Stimulated activated CD4-positive, alpha-beta T cell treated with anti-CD3 and anti-CD28 coated beads, Interleukin-12 subunit alpha, Interleukin-12 subunit beta, amount 100 ng/mL, for 24 hours (primary cell): ENCODE measurements at places on chromosomes 2 and 18.
A peak's percentile ranks its signal among the peaks of the same experiment; 100 is the strongest.

DNA sequence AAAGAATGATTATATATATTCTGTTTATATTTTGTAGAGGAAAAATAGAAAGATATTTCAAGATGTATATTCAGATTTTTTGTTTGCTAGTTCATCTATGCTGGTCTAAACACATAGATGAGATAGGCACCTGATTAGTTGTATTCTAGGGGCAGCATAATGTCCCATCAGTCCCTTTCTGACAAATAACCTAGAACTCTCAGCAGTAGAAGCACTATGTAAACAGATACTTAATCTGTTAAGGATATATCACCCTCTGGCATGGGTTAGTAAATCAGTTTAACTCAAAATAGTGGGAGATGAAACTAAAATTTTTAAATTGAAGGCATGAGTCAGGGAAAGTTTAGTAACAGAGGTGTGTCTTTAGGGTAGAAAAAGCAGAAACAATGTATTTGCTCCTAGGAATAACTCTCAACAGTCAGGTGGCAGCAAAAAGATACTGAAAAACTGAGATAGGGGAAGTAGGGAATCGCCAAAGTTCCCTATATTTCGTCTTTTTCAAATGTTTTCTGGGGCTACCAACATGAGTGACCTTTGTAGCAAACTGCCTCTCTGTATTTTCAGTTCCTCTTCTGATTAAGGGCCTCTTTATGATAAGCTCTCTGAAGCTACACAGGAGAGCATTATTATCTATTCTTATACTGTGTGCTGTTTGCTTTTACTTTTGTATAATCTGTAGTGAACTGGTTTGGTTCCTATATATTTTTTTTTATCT lies 5.7 kb downstream of the PPP1R1C start:
- no peak for DNase-seq

GRCh38 chr18:58043491-58044369 lies at the start of gene NEDD4L:
NEDD4L (plus strand) TSS chr18:58044226; CDS start chr18:58044661, 435 bp downstream.
- DNase-seq, result peak; percentile 75

DNA sequence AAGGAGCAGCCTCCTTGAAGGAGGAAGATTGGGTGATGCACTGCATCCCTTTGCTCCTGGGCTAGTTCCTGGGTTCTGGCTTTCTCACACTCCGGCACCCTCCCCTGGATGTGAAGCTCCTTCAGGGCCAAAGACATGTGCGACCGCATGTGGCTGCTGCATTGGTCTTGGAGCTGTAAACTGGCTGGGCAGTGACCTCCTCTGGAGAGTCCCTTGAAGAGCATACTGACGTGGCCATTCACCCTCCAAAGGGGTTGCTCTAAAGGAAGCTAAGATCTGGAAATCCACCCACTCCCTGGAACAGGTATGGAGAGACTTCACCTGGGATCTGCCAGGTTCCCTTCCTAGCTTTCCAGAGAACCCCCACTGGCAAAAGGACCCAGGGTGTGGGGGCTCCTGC lies 62.1 kb downstream of the TMEM17 start:
- no peak for DNase-seq

DNA sequence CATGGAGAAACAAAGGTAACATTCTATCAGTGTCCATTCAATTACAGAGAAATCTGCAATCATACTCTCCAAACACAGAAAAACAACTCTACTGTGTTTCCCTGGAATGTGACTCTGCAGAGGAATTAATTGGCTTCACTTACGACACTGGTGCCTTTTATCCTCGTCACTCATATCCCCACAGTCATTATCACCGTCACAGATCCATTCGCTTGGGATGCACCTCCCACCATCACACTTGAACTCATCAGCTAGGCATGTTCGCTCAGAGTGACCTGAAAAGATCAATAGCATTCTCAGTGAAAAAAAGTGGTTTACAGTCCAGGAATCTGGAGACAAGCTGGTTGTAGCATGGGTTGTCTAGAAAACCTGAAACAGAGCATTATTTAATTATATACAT lies 124.3 kb downstream of the DHRS9 start:
- DNase-seq, result no peak

GRCh38 chr2:39164089-39164488 lies 43.2 kb upstream of the SOS1 start:
- no peak for DNase-seq

GRCh38 chr2:177148477-177149154 lies 64.0 kb upstream of the HNRNPA3 start:
- peak; percentile 72 for DNase-seq

- DNase-seq, result no peak
Observed at GRCh38 chr2:94986392-94986963, 39.0 kb upstream of the MAL start.

DNA sequence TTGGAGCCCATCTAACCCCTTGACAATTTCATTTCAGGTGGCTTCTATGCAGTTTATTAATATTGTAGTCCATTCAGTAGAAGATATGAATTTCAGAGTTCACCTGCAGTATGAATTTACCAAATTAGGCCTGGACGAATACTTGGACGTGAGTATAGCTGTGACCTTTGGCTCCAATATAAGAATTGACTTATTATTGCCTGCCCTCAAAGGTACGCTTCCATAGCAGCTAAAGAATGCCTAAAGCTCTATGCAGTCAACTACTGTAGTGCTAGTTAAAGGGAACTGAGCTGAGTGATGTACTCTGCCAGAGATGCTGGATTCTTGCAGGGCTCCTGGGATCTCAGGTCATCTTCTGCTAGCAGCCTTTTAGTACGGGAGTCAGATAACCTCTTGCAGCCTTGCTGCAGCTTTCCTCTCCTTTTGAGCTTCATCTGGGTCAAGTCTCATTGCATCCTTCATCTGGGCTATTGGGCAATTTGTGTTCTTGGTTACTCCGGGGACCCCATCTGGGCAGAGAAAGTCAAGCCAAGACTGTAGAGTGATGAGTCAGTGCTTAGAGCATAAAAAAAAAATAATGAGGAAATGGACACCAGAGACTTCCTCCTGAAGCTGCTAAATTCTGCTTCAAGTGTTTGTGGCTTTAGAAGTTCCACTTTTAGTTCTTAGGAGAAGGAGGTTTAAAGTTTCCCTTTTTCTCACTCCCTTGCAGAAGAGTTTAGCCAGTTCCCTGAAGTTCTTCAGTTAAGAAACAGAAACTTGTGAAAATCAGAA lies 105.6 kb downstream of the PRPF40A start:
- no peak for DNase-seq

DNA sequence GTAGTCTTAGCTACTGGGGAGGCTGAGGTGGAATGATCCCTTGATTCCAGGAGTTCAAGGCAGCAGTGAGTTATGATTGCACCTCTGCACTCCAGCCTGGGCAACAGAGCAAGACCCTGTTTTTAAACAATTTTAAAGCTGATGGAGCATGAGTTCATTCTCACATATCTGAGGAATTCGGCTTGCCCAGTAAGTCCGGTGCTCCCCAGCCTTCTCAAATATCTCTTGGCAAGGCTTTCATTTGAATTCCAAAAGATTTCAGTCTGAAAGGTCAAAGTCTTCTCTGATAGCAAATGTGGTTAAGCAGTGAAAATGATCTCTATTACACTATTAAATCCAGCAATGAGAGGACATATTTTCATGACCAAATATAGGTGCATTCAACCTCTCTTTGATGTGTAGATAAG lies 27.9 kb downstream of the PIEZO2 start:
- no peak for DNase-seq

DNA sequence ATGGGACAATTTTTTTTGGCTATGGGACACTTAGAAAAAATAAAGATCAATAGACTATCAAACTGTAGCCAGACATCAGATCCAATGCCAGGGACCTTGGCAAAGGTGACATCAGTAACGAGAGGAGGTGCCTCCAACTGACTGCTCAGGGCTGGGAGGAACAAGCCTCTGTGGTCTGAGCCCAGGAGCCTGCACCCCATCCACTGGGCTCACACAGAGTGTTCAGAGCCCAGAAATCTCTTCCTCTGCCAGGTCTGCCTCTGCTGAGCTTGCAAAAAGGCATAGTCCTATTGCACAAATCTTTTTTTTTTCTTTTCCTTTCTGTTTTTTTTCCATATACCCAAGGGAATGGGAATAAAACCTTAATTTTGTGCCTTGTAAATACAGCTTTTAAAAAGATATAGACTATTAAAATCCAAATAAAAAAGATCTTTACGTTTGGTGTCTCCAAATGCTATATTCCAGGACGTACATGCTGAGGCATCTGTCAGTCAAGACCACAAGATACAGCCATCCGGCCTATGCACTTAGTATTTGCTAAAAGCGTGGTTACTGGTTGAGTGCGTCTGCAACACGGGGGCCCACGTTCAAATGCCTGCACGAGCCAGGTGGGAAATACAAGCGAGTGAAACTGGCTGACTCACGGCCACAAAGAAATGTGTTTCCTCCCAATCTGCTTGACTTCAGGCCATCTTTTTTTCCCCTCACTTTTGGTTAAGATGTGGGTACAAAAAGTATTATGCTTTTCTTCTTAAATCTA lies 7.8 kb upstream of the ARHGAP25 start:
- DNase-seq, result peak; percentile 74

- DNase-seq, result peak; percentile 40
Observed at GRCh38 chr2:15177103-15177502, 384.0 kb downstream of the NBAS start.

GRCh38 chr2:210862283-210863065 lies 306.1 kb downstream of the CPS1 start:
- no peak for DNase-seq

- DNase-seq, result no peak
Observed at GRCh38 chr2:164694275-164694695, 73.0 kb upstream of the GRB14 start.

GRCh38 chr2:86562922-86563649 lies at the start of gene CHMP3:
CHMP3 (minus strand) TSS chr2:86563443; CDS start chr2:86563348, 95 bp downstream.
- peak; percentile 93 for DNase-seq

GRCh38 chr18:37042381-37042780 lies 213.5 kb downstream of the KIAA1328 start:
- no peak for DNase-seq

DNA sequence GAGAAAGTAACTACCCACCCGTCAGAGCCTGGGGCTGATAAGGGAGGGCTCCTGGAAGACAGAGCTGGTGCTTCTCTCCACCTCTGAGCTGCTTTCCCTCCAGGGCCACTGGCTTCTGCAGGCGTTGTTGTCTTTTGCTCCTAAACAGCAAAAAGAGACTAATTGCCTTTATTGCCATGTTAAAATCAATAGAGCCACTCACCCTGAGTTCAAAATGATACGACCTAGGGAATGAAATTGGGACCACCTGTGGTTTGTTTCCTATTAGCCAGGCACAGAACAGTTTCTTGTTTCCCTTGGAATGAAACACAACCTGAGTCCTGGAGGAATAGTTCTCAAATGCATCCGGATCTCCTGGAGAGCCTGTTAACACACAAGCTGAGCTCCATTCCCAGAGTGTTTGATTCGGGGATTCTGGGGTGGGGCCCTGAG lies 45.8 kb downstream of the TCF7L1 start:
- no peak for DNase-seq

DNA sequence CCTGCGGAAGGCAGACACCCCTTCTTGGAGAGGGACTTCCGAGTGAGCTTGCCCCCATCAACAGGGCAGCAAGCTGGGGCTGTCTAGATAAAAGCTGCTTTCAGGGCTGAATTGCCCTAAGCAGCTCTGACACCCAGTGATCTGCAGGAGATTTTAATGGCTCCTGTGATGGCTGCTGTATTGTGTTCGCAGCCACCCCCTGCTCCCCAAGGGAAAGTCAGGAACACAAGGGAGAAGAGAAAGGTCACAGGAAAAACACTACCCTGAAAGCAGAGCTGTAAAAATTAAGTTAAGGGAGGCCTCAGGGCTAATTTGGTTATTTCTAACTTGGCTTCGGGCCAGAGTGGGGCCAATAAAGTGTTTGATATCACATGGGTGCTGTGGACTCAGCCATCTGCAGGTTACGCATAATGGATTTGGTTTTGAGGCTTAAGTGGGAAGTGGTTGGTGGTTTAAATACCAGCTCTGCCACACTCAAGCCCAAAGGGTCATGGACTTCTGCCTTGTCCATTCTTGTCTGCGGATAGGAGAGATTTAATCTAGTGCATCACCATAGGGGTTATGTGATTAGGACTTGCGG lies 147.6 kb downstream of the CLIP4 start:
- DNase-seq, result no peak

GRCh38 chr2:122713800-122714199 lies 958.3 kb downstream of the TSN start:
- DNase-seq, result no peak

DNA sequence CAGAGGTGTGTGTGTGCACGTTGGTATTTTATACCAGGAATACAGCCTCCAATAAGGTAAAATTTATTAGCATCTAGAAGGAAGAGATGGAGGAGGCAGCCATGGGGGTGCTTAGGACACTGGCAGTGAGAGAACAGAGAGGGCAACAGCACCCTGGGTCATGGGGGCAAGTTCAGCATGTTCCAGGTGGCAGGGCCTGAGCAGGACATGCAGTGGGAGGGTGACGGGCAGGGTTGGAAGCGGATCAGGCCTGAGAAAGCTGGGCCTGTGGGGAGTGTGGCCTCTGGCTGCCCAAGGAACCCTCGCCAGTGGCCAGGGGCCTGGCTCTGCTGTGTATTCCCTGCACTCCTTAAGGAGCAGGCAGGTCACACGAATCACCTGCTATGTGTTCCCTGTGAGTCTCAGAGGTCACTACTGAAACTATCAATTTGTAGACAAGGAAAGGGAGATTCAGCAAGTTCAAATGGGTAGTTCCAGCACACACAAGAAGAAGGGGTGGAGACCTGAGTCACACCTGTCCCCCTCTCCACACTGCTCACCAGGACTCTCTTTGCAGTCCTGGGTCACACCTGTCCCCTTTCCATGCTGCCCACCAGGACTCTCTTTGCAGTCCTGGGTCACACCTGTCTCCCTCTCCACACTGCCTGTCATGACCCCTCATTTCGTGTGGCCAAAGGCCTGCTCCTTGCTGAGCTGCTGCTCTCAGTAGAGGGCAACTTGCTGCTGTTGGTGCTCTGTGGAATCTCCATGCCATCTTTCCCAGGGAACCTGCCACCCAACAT lies 463.9 kb upstream of the HS6ST1 start:
- DNase-seq, result no peak

DNA sequence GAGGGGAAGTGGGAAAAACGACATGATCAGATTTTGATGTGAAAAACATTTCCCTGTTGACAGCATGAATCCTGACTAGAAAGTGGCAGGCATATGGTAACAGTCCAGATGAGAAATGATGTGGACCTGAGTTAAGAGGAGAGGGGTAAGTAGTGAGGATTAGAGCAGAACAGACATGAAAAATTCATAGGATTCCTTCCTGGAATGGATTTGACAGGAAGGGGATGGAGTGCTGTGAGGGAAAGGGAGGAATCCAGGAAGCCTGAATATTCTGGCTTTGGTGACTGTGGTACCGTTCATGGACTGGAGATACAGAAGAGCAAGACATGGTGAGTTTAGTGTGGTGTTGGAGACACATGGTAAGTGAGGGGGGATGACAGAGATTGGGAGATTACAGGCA lies 115.4 kb downstream of the TMEM131 start:
- no peak for DNase-seq

GRCh38 chr2:38806015-38806732 lies 28.2 kb downstream of the GEMIN6 start:
- no peak for DNase-seq

GRCh38 chr2:85933753-85934594 lies 45.2 kb upstream of the ST3GAL5 start:
- DNase-seq, result no peak

- DNase-seq, result no peak
Observed at GRCh38 chr18:69648486-69648885, 247.8 kb downstream of the DOK6 start.

GRCh38 chr2:231412618-231412963 lies 17.1 kb downstream of the B3GNT7 start:
- DNase-seq, result no peak

GRCh38 chr2:8003462-8004075 lies 678.3 kb upstream of the ID2 start:
- no peak for DNase-seq
